ENCODE measurements at places on chromosomes 1 and 21.

DNA sequence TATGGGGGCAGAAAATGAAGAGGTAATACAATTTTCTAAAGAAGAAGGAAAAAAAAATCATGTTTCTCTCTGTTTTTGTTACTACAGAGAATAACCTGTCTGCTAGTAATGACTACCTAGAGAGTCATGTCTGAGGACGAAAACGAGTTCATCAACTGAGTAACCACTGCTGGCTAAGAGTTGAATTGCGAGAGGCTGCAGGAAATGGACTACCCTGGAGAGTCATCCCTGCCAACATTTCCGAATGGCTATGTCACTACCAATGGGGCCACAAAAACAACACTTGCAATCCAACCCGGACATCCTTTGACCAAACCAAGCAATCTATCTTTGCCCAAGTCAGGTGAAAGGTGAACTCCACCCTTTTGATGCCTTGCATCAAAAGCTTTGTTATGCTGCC, 120.6 kb downstream of the FCRL5 start:
- no peak for DNase-seq

DNA sequence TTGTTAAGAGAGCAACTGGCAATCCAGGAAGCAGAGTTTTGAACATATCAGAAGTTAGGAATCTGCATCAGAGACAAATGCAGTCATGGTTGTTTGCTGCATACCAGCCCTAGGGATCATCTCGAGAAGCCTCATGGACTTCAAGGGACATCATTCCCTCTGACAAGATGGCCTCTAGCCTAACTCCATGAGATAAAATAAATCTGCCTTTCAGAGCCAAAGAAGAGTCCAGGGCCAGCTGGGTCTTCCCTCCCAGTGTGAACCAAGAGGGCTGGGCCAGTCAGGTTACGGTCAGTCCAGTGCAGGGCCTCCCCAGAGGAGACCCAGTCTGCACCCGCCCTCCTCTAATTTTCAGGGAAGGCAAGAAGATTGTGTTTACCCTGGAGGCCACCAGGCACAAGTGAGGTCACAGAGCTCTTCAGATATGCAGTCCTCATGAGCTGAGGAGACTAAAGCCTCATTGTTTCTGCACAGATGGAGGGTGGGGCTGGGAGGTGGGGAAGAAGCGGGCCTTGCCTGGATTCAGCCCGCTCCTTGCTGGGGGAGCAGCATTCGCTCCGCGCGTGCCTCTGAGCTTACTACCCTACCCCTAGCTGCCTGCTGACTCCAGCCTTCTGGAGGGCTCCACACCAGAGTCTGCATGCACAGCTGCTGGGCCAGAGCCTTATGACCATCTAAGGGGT, 52.8 kb downstream of the CAPN2 start:
- DNase-seq = no peak

DNA sequence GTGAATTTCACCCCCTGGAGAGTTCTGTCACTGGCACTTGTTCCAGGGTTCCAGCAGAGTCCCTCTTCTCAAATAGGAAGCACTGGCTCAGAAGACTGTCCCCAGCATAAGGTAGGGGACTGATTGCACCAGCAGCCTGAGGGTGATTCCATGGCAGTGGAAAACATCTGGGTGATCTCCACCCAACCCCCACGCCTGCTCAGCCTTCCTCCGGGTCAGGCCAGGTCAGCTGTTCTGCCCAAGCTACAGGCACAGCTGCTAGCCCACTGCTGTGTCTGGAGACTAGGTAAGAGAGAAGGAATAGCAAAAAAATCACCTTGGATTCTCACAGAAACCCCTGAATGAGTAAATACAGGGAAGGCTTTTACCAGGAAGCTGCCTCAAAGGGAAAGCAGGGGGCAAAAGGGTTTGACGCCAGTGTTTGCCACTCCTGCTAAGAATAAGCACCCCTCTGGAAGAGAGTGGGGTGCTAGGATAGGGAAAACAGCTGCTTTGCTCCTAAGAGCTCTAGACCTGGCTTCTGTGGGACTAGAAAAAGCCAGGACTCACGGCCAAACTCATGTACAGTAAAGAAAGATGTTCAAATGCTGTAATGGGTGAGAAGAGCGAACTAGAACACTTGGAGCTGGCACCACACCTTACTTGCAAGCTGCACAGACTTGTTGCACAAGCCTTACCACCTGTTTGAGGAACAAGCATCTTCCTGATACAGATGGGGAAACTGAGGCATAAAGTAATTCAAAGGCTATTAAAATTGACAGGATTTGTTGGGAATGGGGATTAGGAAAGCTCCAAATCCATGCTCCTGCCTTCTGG, 1.0 kb upstream of the DENND2D start:
- DNase-seq = no peak

DNA sequence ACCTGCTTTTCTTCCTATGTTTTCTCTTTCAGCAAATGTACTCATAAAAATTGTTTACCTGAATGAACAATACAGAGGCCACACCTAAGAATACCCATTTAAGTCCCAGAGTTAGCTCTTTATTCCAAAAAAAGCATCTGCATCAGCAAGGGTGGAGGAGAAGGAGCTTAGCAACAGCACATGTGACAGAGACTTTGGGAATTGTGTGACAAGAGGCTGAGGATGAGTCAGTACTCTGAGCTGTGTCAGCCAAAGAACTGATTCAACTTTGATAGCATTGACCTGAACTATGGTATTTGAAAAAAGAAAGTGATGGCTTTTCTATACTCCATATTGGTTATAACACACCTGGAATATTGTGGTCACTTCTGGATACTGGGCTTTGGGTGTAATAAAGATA, 162.7 kb downstream of the ZNF648 start:
- DNase-seq = no peak

GRCh38 chr1:62998845-62999649, 215.1 kb downstream of the ATG4C start:
- DNase-seq = no peak

DNA sequence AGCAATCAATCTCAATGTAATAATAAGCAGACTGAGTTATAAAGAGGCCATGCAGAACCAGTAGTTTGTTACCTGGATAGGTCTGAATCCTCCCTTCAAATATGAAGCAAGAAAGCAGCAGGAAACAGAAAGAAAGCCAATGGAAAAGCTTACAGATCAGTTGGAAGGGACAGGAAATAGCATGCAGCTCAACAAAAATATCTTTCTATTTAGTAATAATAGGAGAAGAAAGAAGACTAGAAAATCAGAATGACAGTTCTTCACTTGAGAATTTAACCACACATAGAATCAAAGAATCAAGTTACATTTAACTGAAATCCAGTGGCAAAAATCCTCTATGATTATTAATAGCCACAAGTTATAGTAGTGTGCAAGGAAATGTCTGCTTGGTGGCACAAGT, 194.4 kb downstream of the EIF4G3 start:
- no peak for DNase-seq

- DNase-seq = peak; percentile 23
Measured at GRCh38 chr1:204453141-204453772, 41.3 kb downstream of the PIK3C2B start.

GRCh38 chr1:47938520-47938919, 58.7 kb downstream of the TRABD2B start:
- no peak for DNase-seq

- no peak for DNase-seq
Measured at GRCh38 chr1:56034222-56034621, 545.1 kb downstream of the PLPP3 start.

DNA sequence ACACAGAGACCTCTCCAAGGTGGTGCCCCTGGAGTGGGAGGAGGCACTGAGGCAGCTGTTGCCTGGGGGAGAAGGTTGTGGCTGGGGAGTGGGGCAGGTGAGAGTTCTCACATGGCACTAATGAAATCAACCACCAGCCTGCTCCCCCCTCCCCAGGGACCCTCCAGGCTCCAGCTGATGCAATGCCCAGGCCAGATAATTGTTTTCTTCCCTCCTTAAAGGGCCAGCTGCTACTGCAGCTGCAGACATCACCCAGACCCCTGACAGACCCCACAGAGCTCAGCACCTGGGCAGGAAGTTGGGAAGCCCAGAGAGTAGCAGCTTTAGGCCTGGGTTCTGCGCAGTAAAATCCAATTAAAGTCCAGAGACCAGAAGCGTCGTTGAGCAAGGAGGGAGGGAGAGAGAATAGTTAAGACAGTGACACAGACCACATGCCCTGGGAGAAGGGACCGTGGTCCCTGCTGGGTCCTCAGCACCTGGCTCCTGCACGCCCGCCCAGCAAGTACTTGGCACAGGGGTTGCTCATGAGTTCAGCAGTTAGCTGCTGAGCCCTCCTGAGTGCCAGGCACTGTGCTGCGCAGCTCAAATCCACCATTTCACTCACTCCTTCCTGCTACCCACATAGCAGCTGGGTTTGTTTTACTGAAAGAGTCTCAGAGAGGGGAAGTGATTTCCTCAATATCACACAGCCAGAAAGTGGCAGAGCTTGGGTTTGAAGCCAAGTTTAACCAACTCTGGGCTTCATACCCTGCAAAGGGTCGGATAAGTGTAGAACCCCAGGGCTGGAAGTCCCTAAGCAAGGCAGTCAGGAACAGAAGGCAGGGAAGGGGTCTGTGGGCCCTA, 1.9 kb downstream of the RIMS3 start:
- DNase-seq = no peak

GRCh38 chr1:90705956-90706355, 11.1 kb downstream of the BARHL2 start:
- no peak for DNase-seq

DNA sequence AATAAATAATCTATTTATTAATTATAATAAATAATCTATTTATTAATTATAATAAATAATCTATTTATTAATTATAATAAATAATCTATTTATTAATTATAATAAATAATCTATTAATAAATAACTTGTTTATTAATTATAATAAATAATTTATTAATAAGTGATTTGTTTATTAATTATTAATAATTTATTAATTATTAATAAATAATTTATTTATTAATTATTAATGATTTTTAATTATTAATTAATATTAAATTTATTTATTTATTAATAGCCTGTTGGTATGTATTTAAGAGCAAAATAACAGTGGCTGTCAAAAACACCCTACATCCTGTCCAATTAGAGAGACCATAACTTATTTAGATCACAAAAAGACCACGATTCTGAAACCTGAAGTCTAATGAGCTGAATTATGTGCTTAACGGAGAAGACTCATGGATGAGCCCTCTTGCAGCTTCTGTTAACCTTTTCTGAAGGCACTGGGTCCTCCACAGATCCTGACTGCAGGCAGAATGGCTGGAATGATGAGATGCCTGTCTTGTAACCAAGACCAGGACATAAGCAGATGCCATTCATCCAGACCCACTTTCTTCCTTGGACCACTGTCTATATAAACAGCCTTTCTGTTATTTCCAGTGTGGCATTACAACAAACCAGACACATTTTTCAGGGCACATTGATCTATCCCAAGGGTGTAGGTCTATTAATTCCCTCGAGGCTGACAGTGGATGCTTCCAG, 134.2 kb downstream of the SETD4 start:
- DNase-seq = no peak

DNA sequence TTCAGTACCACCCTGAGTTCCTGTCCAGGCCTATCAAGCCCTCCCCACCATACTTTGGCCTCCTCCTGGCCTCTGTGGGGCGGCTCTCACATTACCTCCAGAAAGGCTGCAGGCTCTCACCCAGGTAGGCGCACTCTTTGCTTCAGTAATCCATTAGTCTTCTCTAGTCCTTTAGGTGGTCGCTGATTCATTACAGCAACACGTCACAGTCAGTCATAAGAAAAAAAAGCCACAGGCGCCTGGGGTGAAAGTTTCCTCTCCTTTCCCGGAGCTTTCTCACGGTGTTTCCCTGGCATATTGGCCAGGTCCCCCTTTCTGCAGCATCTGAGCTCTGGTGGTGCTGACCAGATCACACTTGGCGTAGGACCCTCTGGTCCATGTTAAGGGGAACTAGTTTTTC, 12.1 kb downstream of the SLFNL1 start:
- DNase-seq = no peak

DNA sequence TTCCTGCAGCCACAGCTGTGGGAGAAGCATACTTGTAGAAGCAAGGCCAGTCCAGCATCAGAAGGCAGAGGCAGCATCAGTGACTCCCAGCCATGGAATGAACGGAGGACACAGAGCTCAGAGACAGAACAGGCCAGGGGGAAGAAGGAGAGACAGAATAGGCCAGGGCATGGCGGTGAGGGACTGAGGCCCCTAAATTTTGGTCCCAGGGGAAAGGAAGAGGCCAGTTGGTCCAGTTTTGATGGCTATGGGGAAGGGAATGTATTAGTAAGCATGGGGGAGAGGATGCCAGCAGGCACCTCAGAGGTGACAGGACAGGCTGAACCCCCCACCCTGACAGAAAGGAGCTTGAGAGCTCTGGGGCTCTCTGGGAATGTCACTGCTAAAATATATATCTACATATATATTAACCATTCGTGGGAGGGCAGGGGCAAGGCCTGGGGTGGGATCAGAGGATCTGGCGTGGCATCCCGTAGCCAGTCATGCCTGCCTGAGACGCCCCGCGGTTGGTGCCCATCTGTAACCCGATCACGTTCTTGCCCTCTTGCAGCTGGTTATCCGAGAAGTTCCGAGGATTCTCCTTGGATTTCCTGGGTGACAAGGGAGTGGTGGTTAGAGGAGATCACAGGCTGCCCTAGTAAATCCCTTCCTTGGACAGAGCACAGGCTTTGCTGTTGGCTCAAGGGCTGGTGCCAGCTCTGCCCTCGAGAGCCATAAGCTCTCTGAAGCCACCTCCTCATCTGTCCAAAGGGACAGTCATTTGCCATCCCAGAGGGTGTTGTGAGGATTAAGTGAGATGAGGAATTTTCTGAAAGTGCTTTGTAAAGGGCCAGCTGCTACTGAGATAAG, 6.7 kb downstream of the TAGLN2 start:
- no peak for DNase-seq

DNA sequence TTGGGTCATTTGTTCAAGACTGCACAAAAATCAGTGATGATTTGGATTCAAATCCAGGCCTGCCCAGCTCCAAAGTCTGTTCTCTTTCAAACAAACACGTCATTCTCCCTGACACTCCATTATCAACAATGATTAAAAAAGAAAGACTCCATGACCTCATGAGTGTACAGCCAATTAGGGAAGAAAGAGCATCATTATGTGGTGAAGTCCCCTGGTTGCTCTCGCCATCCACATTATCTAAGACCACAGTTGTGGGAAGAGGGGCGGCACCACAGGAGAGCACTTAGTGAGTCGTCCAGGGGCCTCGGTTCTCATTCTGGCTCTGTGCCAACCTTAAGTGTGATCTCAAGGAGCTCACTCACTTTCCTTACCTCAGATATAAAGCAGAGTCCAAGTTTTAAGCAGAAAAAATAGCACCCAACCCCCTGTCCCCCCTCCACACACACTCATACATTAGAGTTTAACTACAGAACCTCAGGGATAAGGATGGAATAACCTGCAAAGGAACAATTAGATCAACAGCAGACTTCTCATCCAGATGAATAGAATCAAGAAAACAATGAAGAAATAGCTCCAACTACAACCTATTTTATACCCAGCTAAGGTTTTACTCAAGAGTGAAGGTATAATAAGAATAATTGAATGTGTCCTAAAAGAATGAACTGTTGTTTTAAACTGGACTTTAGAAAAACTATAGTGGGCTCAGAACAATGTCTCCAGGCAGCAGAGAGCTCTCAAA, 47.8 kb downstream of the COL6A1 start:
- no peak for DNase-seq
